ENCODE measurements at places on chromosomes 5 and 9.
A peak's percentile ranks its signal among the peaks of the same experiment; 100 is the strongest.

- no peak for DNase-seq
These were observed 39.8 kb downstream of the CYSTM1 start for GRCh38 chr5:140214831-140215230.

GRCh38 chr9:26369093-26369492, 523.5 kb downstream of the CAAP1 start:
- DNase-seq = no peak

GRCh38 chr9:78026416-78026815, 5.2 kb downstream of the GNAQ start:
- DNase-seq = no peak

DNA sequence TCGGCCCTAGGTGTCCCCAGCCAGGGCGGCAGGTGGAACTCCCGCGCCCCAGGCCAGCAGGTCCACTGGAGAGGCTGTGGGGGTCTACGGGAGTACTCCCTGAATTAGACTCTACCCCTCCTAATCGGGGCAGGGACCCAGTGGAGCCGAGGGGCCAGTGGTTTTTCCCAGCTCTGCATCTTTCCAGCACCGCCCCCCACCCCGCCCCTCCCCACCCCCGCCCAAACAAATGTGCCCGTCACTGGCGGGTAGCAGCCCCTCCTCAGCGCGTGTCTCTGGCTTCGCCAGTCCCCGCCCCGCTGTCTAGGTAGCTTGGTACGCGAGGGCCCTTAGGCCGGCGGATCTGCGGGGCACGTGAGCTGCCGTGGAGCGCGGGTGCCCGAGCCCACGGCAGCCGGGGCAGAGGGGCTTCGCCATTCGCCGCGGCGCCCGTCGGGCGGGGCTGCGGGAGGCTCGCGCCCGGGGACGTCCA, 7.0 kb downstream of the UNC5A start:
- DNase-seq = no peak

DNA sequence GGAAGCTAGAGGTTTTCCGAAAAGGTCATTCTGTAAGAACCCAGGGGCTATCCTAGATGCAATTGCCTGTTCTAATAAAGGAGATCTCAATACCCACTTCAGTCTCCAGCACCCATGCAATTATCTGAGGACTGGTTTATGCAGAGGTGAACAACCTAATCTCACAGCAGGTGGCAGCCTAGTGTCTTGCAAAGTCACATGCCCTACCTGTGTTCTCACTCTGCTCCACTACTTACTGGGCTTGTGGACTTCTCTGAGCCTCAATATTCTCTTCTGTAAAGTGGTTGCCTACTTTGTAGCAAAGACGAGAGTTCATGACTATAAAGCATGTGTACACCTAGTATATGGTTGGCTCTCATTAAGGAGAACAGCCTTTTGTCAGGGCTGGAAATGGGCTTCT, 21.0 kb upstream of the ALDH1B1 start:
- peak; percentile 52 for DNase-seq
